Stimulated activated CD4-positive, alpha-beta T cell treated with anti-CD3 and anti-CD28 coated beads, TNF-alpha, amount 100 ng/mL, for 4 hours (primary cell): ENCODE measurements at places on chromosomes 2 and 18.

DNA sequence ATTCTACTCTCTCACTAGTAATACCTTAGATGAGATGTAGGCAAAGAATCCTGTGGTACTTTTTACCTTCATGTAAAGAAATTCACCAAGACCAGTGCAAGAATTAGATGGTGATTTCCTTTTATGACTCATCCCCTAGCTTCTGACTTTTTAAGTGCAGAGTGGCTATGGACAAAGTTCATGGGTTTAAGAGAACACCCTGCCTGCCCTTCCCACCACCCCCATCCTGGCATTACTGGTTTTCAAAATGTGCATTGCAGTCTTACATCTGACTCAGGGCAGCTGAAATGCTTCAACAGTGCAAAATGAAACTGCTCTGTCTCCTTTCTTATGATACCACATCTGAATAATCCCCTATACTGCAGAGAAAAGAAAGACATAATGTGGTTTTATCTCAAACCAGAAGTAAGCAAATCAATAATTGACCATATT lies 22.6 kb downstream of the MAIP1 start:
- no peak for DNase-seq

GRCh38 chr2:99762714-99763113 lies 272.9 kb upstream of the REV1 start:
- DNase-seq: no peak

DNA sequence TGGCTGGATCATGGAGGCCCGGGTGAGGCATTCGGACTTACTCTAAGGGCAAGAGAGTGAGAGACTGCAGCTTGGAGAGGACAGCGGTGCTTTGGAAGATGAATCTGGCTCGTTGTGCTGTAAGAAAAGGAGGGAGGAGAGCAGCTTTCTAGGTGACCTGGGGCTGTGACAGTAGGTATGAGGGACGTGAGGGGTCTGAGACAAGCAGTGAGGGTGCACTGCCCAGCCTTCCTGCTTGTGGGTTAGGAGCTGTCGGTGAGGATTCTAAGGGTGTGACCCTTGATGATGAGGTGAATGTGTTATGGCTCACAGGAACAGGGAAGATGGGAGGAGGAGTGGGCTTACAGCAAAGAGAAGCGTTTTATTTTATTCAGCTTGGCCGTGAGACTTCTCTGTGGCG lies 27.1 kb upstream of the RHOB start:
- DNase-seq: no peak

GRCh38 chr2:110106642-110107041 lies 9.0 kb downstream of the MALL start:
- no peak for DNase-seq

DNA sequence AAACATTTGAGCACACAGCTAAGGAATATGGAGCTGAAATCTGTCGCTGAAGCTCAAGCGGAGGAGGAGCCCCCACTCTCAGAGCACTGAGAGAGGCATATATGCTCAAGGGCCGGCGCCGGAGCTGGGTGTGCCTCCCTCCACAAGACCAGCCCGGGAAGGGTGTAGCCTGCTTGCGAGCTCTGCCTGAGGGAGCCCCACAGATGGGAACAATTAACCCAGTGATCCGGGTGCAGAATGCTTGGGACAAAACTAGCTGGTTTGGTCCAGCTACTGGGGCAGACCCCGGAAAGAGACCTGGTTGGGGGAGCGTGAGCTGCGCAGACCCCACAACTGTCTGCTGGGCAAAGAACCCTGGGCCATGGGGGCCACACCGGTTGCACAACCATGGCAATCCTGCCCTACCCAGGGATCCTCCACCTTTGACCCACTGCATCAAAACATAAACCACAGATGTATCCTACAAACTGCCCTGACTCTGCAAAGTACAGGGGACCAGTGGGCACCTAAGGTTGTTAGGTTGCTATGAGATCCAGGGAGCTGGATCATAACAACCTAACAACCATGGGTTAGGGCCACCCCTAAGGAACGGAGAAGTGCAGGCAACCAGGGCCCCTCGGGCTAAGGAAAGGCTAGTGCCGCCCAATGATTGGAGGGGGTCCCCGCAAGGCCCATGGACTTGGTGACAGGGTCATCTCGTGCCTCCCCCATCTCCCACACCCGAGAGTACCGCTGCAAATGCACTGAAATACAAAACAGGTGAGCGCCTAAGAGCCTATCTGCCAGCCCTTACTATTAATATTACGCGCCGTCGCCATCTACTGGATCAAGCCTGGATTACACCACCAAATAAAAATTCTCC lies 53.4 kb upstream of the SCN1A start:
- DNase-seq: no peak

DNA sequence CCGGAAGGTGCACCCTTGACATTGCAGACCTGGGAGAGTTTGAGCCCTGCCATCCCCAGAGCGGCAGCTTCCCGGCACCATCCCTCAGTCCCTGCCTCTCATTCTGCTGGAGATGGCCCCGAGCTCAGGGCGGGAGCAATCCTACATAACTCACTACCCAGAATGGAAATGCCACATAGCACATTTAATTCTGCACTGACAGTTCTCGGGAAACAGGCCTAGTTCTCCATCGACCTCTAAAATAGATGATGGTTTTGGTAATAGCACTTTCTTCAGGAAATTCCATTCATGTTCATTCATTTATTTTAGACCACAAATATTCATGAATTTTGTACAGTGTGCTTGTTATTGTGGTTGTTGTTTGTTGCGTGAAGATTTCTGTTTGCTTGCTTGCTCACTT lies 92.9 kb upstream of the SLC14A2 start:
- DNase-seq: no peak

GRCh38 chr2:99640635-99641151 lies 150.9 kb upstream of the REV1 start:
- DNase-seq: no peak

- DNase-seq: no peak
Measured at GRCh38 chr2:14273650-14274049, 358.9 kb upstream of the LRATD1 start.

GRCh38 chr2:6353669-6354068 lies 512.0 kb downstream of the CMPK2 start:
- no peak for DNase-seq

DNA sequence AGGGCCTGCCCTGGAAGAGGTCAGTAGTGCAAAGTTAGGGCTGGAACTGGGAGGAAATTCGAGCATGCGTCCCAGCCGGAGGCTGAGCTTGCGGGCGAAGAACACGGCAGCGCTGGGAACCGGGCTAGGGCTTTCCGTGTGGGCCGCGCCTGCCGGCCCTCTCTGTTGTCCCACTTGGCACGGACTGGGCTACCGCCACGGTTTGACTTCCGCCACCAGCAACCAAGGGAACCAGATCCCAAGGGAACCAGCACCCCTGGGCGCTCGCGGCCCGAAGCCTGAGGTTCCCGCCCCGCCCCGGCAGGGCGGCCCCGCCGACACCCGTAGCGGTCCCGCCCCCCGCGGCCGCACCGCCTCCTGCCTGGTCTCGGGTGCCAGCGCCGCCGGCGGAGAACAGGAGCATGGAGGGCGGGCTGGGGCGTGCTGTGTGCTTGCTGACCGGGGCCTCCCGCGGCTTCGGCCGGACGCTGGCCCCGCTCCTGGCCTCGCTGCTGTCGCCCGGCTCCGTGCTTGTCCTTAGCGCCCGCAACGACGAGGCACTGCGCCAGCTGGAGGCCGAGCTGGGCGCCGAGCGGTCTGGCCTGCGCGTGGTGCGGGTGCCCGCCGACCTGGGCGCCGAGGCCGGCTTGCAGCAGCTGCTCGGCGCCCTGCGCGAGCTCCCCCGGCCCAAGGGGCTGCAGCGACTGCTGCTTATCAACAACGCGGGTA lies at the start of gene SPR:
TSS of gene SPR (plus strand) at position 377 of the 708 bp plus-strand sequence. CDS start at position 402, 25 bp downstream.
- DNase-seq: peak; percentile 20

DNA sequence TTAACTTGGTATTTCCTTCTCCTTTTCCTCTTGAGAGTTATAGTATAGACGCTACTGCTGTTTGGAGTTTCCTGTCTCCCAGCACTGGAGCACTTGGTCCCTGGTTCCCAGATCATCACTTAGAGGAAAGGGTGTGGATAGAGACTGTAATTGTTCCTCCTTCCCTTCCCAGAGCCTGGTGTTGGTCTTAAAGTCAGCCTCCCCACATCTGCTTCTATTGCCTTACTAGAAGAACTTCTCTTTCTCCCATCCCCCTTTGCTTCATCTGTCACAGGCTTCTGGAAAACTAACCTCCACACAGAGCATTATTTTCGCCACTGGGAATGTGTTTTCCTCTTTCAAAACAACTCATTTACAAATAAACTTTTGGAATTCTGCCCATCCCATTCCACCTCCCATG lies 131.0 kb downstream of the CCDC85A start:
- no peak for DNase-seq

GRCh38 chr2:173146590-173146989 lies 70.9 kb downstream of the MAP3K20 start:
- no peak for DNase-seq

GRCh38 chr18:39840406-39840805 lies 2114.6 kb upstream of the PIK3C3 start:
- DNase-seq: no peak

- DNase-seq: no peak
Measured at GRCh38 chr2:37589298-37589697, 82.1 kb downstream of the CDC42EP3 start.

DNA sequence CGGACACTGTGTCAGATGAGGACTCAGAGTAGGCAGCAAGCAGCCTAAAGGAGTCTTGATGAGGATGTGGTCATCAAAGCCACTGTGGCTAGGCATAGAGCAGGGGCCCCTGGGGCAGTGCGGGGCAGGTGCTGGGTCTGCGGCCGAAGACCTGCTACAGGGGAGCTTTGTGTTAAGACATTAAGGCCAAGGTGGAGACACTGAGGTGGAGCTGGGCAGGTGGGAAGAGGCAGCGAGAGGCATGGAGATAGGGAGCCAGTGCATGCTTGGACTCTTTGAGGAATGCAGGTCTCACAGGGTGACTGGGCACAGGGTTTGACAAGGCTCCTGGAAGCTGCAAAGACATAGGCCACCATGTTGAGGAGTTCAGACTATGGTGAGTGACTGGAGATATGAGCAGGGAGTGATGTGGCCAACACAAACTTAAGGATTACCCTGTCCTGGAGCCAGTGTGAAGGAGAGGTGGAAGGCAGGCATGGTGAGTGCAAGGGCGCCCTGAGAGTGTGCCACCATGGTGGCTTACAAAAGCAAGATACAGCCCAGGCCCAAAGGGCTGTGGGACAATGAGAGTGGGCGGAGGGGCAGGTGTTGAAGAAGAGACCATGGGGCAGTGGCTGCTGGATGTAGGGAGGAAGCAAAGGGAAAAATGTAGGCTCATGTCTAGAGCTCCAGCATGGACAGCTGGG lies 450.9 kb upstream of the HS6ST1 start:
- DNase-seq: no peak

- no peak for DNase-seq
Measured at GRCh38 chr2:167924556-167924955, 322.8 kb downstream of the STK39 start.

- DNase-seq: no peak
Measured at GRCh38 chr18:61583548-61583947, 250.3 kb downstream of the CDH20 start.

DNA sequence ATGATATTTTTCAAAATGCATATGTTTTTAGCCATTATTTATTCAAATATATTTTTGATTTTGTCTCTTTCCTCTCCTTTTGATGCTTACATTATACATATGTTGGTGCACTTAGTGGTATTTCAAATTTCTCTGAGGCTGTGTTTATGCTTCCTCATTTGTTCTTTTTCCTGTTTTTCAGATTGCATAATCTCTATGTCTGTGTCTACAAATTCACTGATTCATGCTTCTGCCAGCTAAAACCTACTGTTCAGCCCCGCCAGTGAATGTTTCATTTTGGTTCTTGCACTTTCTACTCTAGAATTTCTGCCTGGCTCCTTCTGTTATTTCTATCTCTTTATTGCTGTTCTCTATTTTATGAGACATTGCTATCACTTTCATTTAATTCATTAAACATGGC lies 951.7 kb upstream of the CNTNAP5 start:
- DNase-seq: no peak

- no peak for DNase-seq
Measured at GRCh38 chr2:235010117-235010714, 58.4 kb downstream of the SH3BP4 start.

DNA sequence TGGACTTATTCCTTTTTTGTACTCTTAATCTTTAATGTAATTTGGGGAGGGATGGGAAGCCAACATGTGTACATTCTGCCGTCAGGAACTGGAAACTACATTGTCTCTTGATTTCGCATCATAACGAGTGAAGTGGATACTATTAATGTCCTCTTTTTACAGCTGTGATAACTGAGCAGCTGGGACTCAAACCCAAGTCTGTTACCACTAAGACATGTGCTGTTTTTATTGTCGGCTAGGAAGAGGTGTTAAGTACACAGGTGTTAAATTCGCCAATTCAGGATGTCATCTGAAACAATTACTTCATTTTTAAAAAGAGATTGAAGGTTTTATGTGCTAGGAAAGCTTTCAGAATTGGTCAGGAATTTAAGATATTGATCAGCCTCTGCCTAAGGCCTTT lies 6.9 kb downstream of the GMCL1 start:
- no peak for DNase-seq

DNA sequence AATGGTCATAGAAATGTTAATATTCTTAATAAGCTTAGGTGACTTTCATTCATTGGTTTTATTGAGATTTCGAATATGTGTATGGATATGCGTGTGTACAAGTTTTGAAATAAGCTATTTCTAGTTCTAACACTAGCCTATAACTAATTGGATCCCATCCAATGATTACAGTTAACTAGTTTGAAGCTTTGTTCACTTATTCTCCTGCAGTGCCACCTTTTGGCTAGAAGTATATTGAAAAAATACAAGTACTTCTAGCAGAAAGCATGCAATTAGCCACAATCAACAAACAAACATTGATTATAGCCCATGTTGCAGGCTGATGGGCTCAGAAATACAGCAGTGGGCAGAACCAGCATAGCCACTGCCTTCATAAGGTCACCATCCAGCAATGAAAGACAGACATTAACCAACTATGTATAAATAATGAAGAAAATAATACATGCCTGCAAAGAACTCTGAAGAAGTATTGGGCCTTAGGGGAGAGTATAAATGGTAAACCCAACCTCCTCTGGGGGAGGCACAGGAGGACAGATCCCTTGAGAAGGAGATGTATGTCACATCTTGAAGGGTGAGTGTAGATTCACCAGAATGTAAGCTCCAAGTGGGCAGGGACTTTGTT lies 5.1 kb upstream of the PIEZO2 start:
- DNase-seq: no peak

DNA sequence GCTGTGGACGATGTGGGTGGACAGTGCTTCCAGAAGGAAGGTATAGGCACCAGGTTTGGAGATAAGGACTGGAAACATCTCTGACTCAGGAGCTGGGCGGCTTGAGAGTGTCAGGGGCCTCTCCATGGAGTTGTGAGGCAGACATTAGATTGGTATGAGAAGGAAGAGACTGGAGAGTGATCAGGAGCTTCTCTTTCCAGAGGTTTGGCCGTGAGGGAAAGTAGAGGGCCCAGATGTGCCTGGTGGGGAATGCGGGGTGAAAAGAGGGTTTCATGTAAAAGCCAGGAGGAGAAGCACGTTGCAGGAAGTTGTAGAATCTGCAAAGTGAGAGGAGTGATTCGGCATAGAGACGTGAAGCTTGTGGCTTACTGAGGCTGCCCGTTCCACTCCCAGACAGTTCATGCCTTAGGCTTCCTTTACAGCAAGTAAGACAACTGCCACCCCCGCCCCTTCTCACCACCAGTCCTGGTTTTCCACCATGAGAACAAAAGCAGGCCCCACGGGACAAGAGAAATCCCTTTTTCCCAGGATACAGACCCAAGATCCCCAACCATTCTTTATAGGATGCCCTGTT lies 166.3 kb upstream of the HDAC4 start:
- no peak for DNase-seq
